Fibroblast of pulmonary artery (primary cell): ENCODE measurements at places on chromosomes 5 and 9.
A peak's percentile ranks its signal among the peaks of the same experiment; 100 is the strongest.

DNA sequence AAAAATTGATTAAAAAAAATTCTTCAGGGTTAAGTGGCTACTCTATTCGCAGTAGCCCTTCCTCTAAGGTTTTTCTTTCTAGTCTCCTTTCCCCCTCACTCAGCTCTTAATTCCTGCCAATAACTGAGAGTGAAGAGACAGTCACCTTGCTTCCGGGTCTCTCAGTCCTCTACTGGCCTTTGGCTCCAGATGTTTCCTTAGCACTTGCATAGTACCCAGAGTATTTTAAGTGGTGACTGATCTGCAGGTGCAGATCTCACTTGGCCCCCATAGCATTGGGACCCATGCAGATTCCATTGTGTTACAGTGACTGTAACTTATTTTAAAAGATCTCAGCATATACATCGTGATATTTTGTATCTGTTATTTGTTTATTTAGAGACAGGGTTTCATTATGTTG, 66.2 kb downstream of the GCNT1 start:
- no peak for DNase-seq

- no peak for DNase-seq
Observed at GRCh38 chr5:463952-464351, 21.0 kb downstream of the EXOC3 start.

DNA sequence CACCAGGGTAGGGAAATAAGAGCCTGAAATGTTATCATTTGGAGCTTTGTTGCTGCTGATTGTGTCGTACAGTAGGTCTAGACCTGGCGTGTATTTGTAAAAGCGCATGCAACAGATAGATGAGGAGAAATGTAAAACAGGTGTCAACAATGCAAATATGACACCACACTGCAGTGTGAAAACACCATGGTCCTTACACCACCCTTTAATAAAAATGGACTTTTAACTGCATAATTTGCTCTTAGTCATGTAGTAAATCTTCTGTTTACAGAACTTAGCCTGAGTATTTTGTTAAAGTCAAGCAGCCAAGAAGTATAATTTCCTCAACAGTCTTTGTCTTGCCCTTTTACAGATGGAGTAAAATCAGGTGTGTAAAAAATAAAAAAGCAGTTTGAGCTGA, 13.9 kb downstream of the PCBD2 start:
- no peak for DNase-seq

DNA sequence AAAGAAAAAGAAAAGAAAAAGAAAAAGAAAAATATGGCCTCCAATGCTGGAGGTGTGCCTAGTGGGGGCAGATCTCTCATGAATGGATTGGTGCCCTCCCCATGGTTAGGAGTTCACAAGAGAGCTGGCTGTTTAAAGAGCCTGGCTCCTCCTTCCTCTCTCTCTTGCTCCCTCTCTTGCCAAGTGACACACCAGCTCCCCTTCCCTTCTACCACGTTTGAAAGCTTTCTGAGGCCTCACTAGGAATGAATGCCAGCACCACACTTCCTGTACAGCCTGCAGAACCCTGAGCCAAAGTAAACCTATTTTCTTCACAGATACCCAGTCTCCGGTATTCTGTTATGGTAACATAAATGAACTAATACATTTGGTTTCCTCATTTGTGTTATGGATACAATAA, 14.4 kb upstream of the GALNT10 start:
- DNase-seq = peak; percentile 80

GRCh38 chr9:99172124-99173091, 49.3 kb downstream of the ALG2 start:
- no peak for DNase-seq

DNA sequence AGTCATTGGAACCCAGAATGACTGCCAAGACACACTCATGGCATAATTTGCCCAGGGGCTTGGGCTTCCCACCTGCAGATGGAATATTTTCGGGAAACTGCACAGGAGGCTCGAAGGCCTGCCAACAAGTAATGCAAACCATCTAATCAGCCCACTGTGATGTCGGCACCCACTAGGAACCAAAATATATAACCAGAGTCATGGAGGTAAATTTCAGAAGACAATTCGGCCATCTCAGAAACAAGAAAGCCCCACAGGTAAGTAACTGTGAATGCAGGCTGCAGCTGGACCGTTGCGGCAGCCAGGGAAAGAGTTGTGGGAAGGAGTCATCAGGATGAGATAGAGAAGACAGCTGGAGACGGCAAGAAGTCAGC, 264.4 kb downstream of the SYK start:
- DNase-seq = no peak

DNA sequence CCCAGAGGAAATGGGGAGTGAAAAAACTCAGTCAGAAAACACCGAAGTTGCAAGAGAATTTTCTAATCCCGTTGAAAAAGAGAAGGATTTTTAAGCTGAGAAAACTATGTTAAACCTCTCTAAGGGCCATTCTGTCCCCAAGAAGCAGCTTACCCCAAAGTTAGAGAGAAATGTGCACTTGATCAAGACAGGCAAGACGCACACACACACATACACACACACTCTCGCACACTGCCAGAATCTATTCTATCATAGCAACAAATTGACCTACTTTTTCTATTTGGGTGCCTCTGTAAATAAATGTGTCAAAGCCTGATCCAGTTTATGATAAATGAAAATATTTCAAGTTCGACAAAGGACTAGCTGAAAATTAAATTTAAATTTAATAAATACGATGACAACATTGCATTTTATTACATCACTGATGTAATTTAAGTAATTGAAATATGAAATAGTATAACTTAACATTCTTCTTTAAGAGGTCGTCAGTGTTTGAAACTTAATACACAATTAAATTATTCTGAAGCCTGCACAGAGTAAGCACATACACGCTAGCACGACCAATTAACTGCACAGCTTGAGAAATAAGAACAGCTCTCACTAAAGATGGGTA, 5.9 kb downstream of the NFIL3 start:
- no peak for DNase-seq

GRCh38 chr5:148760945-148761638, 65.3 kb upstream of the ADRB2 start:
- no peak for DNase-seq

DNA sequence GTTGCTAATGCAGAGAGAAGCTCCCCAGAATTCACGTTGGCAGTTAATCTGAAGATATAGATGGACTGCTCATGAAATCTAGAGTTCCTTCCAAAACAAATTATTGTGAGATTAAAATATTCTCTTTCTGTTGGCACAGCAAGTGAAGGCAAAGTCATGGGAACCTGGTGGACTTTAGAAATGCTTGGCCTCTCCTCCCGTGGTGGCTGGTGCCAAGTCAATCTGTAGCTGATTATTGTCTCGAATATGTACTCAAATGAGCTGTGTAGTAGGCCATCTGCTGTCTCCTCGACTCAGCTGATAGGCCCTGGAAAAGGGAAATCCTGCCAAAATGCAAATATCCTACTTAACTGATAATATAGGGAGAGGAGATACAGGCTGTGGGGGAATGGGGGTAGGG, 69.3 kb downstream of the DAPK1 start:
- DNase-seq = peak; percentile 37

DNA sequence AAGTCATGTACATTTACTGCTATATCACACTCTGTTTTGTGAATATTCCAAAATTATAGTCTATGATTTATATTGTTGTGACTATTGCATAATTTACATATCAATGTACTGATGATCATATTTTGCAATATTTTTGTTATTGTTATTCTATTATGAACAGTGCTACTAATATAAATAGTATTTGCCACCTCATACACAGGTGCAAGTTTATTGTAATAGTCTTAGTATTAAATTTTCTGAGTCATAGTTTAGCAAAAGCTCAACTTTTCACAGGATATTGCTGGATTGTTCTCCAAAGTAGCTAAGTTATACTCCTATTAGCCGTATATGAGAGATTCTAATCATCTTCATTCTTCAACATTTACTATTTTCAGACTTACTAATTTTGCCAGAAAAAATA, 124.7 kb downstream of the TMC1 start:
- no peak for DNase-seq
